HFF-Myc (cell line): ENCODE measurements at places on chromosomes 7 and 10.

- DNase-seq = no peak
These were observed 34.5 kb downstream of the CHN2 start for GRCh38 chr7:29229066-29229465.

- no peak for DNase-seq
These were observed 18.0 kb downstream of the SEMA3C start for GRCh38 chr7:80900583-80901576.

GRCh38 chr7:34311591-34311990 is 346.4 kb upstream of the NPSR1 start:
- DNase-seq = no peak

- no peak for DNase-seq
These were observed 957.1 kb downstream of the SORCS3 start for GRCh38 chr10:105598207-105598606.

DNA sequence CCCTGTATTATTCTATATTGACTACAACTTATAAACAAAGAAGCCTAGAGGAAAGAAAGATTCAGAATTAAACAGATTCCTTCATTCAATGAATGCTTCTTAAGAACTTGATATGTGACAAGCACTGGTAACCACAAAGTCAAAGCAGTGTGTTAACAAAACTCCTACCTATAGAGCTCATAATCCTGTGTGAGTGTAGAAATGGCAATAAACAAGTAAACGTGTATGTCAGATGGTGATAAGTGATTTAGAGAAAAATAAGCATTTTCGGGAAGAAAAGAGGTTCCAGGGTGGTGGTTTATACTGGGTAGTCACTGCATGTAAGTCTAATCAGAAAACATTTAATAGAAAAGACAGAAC is 141.3 kb downstream of the JMJD1C start:
- DNase-seq = no peak

GRCh38 chr10:99619090-99619800 is 994 bp downstream of the SLC25A28 start:
- no peak for DNase-seq

GRCh38 chr10:123643315-123643714 is 22.8 kb upstream of the GPR26 start:
- DNase-seq = no peak

DNA sequence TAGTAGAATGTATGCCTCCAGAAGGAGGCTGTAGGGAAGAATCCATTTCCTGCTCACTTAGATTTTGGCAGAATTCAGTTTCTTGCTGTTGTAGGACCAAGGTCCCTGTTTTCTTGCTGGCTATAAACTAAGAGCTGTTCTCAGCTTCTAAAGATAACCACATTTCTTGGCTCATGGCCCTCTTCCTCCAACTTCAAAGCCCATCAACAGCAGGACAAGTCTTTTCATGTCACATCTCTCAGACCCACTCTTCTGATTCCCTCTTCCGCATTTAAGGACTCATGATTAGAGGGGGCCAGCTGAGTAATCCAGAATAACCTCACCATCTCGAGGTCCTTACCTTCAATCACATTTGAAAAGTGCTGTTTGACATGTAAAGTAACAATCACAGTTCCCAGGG is 8.2 kb upstream of the LSM8 start:
- no peak for DNase-seq
